Right ventricle myocardium superior (tissue), 1 donor: ENCODE measurements at places on chromosomes 7 and 10. TPM values are rescaled to one million over a fixed set of nuclear protein-coding genes. Genes with fewer than 3 reads are reported as not detected.

DNA sequence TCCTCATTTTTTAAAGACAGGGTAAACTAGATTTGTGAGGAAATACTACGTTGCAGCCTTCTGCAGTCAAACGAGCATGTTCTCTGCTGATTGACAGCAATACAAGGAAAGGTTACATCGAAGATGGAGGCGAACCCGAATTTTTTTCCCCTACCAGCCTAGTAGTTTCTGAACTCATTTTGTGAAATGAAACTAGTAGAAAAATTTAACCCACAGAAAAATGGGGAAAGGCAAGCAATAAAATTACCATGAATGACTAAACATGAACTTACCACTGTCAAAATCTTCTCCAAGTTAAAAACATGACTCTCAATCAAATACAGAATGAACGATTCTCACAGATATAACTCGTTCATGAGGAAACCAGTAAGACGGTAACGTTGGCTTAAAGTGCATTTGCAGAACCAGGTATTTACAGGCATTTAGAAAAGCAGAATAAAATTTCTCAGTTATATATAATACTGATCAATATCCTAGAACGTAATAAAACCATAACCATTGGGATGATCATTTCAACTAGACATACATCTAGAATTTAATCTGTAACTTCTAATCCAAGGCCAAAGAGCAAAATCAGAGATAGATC, 73.9 kb downstream of the CELF2 start:
- DNase-seq: no peak

DNA sequence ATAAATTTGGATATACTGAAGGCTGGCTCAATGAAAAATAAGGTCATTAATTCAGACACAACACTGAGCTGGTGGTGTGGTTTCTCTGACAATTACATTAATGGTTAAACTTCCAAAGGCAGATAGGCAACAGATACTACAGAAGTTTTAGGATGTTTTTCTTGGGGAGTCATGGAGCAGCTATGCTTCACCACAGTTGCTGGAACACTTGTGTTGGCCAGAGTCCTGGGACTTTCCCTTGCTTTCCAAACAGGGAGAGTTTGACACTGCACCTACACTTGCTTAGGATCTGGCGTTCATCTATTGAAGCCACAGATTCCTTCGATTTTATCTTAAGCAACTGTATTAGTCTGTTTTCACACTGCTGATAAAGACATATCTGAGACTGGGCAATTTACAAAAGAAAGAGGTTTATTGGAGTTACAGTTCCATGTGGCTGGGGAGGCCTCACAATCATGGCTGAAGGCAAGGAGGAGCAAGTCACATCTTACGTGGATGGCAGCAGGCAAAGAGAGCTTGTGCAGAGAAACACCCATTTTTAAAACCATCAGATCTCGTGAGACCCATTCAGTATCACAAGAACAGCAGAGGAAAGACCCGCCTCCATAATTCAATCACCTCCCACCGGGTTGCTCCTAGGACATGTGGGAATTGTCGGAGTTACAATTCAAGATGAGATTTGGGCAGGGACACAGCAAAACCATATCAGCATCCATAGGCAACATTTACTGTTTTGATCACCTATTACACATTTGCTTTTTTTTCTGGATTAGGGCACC, 27.8 kb upstream of the TMEM178B start:
- no peak for DNase-seq

GRCh38 chr10:11110539-11110938, 92.9 kb downstream of the CELF2 start:
- DNase-seq: no peak

DNA sequence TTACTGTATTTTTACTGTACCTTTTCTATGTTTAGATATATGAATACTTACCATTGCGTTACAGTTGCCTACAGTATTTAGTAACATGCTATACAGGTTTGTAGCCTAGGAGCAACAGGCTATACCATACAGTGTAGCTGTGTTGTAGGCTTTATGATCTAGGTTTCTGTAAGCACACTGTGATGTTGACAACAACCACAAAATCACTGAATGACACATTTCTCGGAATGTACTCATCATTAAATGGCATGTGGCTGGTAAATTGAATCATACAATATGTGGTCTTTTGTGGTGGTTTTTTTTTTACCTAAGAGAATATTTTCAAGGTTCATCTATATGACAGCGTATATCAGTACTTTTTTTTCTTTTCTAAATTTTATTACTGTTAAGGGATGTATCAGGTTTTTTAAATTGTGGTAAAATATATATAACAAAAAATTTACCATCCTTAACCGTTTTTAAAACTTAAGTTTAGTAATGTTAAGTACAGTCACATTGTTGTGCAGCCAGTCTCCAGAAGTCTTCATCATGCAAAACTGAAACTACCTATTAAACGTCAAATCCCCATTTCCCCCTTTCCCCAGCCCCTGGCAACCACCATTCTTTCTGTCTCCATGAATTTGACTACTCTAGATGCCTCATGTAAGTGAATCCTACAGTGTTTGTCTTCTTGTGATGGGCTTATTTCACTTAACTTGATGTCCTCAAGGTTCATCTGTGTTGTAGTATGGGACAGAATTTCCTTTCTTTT, 21.5 kb downstream of the BTAF1 start:
- no peak for DNase-seq

GRCh38 chr7:130452951-130453350, 12.1 kb upstream of the CEP41 start:
- DNase-seq: no peak

DNA sequence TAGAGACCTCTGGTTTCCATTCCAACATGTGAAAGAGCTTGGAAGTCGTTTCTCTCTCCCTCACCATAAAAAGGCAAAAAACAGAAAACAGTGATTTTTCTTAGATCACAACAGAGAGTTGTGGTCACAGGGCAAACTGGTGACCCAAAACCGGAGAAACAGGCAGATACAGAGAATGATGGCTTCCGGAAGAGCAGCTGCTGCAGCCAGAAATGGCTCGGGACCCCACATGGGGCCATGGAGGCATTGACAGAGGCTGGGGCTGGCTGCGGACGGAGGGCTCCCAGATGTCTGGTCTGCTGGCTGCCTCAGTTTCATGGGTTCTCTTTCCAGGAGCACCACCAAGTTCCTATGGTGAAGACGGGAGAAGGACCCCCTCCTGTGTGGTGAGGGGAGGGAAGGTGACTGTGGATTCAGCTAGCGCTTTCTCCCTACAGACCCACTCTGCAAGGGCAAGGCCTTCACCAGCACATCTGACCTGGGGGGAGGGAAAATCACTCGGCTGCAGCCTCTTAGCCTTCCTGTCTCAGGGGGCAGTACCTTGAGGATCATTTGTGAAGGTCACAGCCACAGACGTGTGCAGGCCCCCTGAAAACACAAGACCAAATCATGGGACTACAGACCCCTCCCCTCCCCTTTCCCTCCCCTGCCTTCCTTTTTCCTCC, 81.4 kb downstream of the WDR37 start:
- no peak for DNase-seq

Gene PDZD7
- 0.38 TPM for total RNA-seq

Gene TMEM176B
- total RNA-seq: 33.4 TPM

Gene NEBL
- 623 TPM for total RNA-seq

- no peak for DNase-seq
Observed at GRCh38 chr10:84008878-84009277, 130.4 kb upstream of the GHITM start.

GRCh38 chr7:130181263-130181605, 24.0 kb downstream of the TMEM209 start:
- DNase-seq: no peak

DNA sequence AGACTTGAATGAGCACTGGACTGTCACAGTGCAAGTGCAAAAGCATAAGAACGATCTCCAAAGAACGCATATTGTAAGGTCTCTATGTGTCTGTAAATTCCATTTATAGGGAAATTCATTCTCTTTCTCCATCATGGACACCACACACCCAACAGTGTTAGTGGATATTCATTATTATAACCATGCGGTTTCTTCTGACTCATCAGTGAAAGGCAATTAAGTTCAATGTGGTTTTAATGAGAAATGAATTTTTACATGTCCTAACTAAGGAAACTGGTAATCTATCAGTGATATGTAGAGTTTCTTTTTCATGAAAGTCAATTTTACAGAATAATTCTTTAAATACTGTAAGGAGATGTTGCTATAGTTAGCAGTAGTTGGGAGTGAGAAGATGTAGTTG, 25.9 kb downstream of the GIMAP8 start:
- no peak for DNase-seq
